ENCODE measurements at places on chromosomes 7 and 10.
A peak's percentile ranks its signal among the peaks of the same experiment; 100 is the strongest.

GRCh38 chr7:26199301-26200037 is 1.1 kb downstream of the HNRNPA2B1 start:
- DNase-seq = peak; percentile 81

- peak; percentile 74 for DNase-seq
These were observed 488 bp downstream of the EIF4H start for GRCh38 chr7:74174606-74175082.

DNA sequence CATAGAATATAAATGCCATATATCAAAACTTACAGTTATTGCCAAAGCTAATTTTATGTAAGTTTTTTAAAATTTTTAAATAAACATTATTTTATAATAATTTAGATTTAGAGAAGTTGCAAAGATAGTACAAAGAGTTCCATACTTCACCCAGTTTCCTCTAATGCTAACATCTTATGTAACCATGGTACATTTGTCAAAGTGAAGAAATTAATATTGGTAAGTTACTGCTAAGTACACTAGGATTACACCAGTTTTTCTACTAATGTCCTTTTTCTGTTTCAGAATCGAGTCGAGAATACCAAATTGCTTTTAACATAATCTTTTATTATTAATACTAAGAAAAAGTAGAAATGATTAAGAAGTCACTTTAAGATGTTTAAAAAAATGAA is 29.2 kb downstream of the CSGALNACT2 start:
- no peak for DNase-seq

DNA sequence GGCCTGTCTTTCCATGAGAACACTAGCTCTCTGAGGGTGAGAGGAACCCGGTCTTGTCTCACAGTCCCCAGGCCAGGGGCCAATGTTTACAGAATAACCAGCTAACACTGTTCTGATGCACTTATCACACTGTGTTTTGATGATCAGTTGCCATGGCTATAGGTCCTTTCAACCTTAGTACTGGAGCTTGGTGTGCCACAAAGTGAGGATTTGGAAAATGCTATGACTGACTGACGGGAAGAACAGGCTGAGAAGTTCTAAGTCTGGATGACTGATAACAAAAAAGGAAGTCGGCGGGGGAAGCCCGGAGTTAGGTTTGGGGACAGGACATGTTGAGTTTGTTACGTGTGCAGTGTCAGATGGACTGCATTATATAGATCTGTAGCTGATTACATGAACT is 141.8 kb downstream of the CTTNBP2 start:
- no peak for DNase-seq

DNA sequence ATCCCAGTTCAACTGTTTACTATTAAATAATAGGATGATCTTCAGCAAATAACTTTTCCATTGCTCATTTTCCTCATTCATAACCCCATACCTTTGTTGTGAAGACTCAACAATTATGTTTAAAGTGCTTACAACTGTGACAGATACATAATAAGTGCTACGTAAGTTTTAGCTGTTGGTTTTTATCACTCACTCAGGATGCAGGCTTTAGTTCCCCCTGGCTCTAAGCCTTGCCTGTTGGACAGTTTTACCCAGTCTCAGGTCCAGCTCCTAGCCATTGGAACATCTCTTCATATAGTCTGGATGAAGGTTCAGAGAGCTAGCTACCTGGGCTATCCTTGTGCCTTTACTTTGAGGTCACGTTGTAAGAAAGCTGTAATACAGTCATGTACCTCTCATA is 353.2 kb downstream of the CRPPA start:
- no peak for DNase-seq

GRCh38 chr7:94444813-94445212 is 50.1 kb downstream of the COL1A2 start:
- no peak for DNase-seq

- no peak for DNase-seq
These were observed 54.3 kb upstream of the CABCOCO1 start for GRCh38 chr10:61608255-61609033.

DNA sequence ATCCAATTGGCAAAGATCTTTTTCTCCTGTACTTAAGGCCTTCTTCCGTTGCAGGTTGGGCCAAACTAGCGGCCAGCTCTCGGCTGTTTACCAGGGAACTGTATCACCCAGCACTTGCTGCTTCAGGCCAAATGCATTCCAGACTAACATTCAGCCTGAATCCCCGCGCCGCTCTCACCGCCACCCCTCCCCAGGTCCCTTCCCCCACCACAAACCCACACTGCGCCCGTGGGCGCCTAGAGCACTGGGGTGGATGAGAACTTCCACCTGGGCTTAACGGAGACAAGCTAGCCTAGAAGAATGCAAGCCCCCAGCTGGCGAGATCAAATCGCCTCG is 676 bp downstream of the TCAF1 start:
- no peak for DNase-seq

GRCh38 chr7:101950450-101951119 is 133.2 kb downstream of the CUX1 start:
- DNase-seq = no peak

- DNase-seq = no peak
These were observed 54.0 kb downstream of the IFIT5 start for GRCh38 chr10:89468191-89468965.

DNA sequence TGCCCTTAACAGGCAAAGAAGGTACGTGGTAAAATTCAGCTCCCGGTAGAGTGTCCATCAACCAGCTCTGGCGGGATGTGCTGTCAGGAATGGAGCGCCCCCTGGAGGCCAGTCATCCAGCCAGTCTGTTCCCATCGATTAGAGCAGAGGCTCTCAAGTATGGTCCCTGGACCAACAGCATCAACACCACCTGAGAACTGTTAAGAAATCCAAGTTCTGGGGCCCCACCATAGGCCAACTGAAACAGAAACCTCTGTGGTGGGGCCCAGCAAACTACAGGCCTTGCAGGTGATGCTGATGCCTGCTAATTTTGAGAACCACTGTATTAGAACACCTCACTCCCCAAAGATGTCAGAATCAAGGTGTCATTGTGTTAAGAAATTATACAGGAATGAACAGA is 109.2 kb downstream of the DPY19L1 start:
- no peak for DNase-seq

DNA sequence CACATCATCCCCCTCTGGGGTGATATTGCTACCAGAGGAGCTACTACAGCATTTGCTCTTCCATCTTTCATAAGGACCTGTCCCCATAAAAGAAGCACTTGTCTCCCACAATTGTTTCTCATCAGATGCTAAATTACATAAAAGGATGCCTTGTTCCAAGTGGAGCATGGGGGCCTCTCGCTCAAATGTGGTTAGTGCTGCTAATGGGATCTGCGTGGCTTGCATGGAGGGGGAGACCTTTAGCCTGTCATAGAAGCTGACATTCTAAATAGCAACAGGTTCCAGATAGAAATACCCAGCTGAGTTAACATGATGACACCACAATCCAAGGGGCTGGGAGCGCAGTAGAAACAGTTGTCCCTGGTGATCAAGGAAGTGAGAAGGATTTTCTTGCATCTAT is 257.9 kb downstream of the SFMBT2 start:
- no peak for DNase-seq

DNA sequence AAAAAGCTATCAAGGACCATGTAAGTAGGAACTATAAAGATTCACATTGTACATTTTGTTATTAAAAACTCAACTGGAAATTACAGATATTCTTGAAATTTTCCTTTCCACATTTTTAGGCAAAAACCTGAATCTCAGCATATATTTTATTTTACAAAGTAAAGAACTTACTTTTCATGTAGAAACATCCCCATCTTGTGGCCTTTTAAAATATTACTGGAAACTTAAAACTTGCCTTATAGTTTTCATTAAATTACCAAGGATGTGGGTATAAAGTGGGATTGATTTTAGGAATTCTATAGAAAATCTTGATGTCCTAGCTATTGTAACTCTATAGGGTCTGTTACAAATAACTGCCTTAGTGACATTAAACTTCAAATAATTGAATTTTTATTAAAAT is 10.6 kb downstream of the DBF4 start:
- no peak for DNase-seq

DNA sequence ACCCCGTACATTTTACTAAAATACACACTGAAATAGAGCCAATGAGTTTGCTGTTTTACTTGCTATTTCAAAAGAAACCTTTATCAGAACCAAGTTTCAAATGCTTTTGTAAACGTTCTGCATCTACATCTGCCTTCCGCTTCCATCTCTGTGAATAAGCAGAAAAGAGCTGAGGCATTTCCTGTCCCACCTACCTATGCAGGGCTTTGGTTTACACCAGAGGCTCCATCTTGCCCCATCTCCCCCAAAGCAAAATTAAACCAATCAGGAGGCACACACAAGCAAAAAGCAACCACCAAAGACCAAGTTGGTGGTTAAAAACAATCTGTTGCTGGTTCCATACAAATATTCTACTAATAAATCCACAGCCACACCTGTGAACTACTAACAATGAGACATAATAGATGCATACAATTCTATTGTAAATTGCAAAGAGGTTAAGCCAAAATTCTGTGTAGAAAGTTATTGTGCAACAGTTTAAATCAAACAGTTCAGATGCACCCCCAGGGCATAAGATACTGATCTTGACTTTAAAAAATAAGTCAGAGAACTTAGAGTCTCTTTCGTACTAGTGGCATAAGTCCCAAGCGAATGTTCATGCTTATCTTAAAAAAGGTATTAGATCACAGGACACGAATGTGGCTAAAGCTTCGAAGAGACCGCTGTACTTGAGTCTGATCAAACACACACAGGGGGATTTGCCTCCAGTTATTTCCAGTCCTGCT is 83.9 kb downstream of the FGFR2 start:
- DNase-seq = no peak

- DNase-seq = no peak
These were observed 538.5 kb downstream of the HTR7 start for GRCh38 chr10:90319188-90319914.

- no peak for DNase-seq
These were observed 22.5 kb upstream of the UBE2H start for GRCh38 chr7:129975309-129975708.

Measured in left forelimb (tissue), 1 donor.